ENCODE measurements at places on chromosomes 3 and 15. TPM values are rescaled to one million over a fixed set of nuclear protein-coding genes. Genes with fewer than 3 reads are reported as not detected.

The SPATA12 gene
- 0.29 TPM for total RNA-seq

The DNAH12 gene
- 0.33 TPM for total RNA-seq

The PLA2G4D gene
- not detected for total RNA-seq

The TSPAN3 gene
- 292 TPM for total RNA-seq

The TIMP4 gene
- total RNA-seq, result 170 TPM

The KBTBD8 gene
- total RNA-seq, result 1.6 TPM

The SOX14 gene
- total RNA-seq, result not detected

The KCNMB3 gene
- 3.7 TPM for total RNA-seq

The FRMD5 gene
- total RNA-seq, result 1.6 TPM

The GOLGA8K gene
- 0.66 TPM for total RNA-seq

The UBXN7 gene
- 21.6 TPM for total RNA-seq

The SLC2A2 gene
- total RNA-seq, result not detected

The FEZF2 gene
- not detected for total RNA-seq

The PPP2R3A gene
- 43.6 TPM for total RNA-seq

The KLF15 gene
- 44.2 TPM for total RNA-seq
